Amniotic stem cell (primary cell): ENCODE measurements at places on chromosomes 3 and 15.
A peak's percentile ranks its signal among the peaks of the same experiment; 100 is the strongest.

DNA sequence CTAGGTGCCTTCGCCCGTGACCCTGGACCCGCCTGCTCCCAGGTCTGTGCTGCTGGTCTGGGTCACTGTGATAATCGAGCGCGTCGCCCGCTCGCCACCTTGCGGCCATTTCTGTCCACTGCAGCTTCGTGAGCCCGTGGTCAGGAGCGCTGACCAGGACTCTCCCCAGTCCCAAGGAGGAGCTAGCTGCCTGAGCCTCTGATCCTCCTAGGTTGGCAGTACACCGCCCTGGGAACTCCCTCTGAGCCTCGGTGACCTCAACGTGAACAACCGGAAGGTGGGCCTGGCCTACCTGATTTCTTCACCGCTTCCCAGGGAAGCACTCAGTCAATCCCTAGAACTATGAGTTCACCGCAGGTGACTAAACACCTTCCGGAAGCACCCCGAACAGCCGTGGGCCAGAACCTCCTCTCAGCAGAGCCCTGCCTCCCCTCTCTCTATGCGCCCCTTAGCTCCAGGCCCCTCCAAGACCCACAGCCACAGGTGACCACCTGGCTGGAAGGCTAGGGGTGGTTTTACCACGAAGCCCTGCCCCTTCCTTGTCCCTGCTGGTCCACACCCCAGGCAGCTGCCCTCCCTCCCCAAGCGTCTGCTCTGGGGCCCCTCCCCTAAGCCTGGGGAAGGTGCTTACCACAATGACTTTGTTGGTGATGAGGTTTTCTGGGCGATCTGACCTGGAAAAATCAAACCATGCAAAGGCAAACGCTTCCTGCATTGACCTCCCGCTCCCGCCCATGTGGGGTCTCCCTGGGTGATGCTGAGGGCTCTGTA, 9.7 kb downstream of the PLA2G4D start:
- peak; percentile 29 for DNase-seq

- DNase-seq: no peak
These were observed 38.3 kb downstream of the SCAPER start for GRCh38 chr15:76866716-76867321.

DNA sequence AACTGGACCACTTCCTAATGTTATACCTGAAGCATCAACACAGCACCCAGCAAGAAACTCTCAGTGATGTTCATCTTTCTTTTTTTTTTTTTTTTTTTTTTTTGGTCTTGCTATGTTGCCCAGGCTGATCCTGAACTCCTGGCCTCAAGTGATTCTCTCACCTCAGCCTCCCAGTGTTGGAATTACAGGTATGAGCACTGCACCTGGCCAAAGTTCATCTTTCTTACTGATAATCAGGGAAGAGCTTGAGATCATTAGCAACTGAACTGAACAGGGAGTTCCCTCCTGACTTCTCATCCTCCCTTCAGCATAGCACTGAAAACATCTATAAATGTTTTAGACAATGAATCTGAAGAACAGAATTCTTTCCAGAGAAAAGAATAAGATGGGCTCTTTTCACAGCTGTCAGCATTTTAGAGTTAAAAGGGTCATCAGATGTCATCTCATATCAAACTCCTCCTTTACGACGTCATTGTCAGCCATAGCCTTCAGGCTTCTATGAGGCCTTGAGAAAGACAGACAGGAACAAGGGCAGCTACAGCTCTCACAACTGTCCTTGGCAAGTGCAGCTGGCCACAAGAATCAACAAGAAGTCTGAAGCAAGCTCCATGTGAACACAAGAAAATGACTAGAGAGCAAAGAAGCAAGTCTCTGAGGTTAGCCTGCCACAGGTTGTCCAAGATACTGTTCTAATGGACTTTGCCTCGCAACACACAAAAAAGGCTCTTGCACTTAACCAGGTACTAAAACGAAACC, 33.8 kb downstream of the SCAP start:
- no peak for DNase-seq

DNA sequence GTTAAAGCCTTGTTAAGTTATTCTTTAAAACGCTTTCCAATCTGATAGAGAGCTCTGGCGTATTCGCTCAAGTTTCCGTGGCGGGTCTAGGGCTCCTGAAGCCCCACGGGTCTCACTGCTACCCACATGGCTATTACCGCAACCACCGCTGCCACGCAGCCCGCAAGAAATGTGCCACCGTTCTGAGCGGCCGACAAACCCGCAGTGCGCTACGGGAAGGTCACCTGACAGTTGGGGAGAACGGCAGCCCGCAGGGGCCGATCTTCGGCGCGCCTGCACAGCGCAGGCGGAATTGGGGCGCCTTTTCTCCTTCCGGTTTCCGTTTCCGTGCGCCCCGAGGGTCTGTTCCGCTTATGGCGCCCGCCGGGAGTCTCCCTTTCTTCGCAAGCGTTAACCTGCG, 76.6 kb upstream of the SNRPN start:
- no peak for DNase-seq

- no peak for DNase-seq
These were observed 604 bp downstream of the ISL2 start for GRCh38 chr15:76337059-76337695.

DNA sequence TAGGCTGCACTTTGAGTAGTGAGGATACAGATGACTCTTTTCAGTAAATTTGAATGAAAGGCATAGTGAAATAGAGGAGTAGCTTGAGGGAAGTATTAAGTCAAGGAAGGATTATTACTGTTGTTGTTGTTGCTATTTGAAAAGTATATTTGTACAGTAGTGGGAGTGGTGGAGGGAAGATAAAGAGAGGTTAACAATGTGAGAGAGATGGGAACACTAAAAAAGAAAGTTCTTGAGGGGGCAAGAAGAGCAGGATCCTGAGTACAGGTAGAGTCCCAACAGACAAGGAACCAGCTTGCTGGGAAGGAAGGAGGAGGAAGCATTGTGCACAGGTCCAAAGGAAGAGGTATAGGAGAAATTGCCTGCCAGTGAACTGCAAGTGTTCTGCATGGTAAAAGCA, 75.6 kb upstream of the GOLGA8B start:
- DNase-seq: no peak

- DNase-seq: no peak
These were observed 1045.0 kb downstream of the NTRK3 start for GRCh38 chr15:87211547-87211946.

DNA sequence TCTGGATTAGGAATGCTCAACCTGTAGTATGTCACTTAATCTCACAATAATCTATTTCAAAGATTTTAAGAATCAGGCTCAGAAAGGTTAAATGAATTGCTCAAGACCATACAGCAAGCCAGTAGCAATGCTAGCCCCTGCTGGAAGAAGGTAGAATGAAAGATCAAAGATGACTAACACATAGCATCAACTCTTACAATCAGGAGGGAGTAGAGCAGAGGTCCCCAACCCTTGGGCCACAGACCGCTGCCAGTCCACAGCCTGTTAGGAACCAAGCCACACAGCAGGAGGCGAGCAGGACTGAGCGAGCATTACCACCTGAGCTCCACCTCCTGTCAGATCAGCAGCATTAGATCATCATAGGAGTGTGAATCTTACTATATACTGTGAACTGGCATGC, 15.5 kb upstream of the GATM start:
- DNase-seq: no peak

DNA sequence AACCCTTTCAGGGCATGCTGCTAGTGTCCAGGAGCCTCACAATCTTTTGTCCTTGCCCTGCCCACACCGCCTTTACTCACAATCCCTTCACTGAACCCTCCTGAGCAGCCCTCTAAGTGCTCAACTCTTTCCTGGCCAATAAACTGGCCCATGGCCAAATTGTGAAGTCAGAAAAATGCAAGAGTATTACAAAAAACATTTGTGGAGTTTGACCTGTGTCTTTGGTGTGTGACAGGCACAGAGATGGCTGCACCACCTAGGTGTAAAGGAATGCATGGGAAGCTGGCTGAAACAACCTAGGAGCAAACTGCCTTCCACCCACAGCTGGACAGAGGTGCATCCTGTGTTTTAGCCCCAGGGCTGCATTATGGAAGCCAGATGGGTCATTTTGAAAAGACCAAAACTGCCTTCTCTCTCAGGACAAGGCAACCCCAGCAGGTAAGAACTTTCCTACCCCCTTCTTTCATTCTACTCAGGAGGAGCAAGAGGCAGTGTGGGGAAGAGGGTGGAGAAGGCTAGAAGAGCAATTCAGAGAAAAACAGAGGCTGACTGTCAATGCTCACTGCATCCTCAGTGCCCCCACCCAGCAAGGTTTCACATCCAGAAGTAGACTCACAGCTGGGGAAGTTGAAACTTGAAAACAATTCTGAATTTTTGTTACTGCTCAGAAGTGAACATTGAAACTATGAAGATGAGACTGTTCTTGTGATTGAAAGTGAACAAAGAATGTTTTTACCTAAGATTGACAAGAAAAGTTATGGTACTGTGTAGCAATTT, 78.6 kb downstream of the TRIM42 start:
- DNase-seq: no peak

GRCh38 chr15:78127882-78128281, 3.4 kb downstream of the CIB2 start:
- no peak for DNase-seq

DNA sequence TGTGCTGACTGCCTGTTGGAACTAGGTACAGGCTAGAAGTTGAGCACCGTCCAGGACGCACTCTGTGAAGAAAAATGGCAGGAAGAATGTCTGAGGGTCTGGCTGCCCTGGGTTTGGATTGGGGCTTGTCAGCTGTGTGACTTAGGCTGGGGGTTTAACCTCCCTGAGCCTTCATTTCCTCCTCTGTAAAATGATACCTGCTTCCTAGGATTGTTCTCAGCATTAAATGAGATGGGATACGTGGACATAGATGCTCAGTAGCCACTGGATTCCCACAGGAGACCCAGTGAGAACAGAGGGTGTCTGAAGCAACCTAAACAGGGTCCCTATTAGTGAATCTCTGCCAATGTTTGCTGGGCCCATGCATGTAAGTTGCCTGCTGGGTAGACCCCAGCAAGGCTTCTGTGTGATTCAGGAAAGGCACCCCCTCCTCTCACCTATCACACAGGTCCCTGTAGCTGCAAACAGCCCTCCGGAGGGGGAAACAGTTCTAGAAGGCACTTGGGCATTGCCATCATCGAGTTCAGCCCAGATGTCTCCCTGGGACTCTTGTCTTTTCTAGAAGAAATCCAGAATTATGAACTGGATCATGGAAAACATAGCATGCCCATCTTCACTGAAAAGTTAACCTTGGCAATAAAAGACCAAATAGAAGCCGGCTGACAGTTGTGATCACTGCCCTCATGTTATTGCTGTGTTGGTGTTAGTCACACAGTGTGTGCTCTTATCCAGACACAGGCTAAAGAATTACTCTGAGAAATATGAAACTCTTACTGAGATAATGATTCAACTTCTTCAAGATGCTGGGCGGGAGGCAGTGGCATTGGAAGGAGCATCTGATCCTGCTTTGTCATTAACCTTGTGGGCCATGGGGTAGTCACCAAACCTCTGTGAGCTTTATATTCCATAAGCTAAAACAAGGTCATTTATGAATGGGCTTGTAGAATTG, 64.5 kb downstream of the SMAD6 start:
- no peak for DNase-seq

GRCh38 chr3:73658227-73658626, 33.5 kb upstream of the PDZRN3 start:
- no peak for DNase-seq

- no peak for DNase-seq
These were observed 152.7 kb upstream of the NECTIN3 start for GRCh38 chr3:110918963-110919362.

GRCh38 chr15:52463638-52464037, 65.0 kb downstream of the MYO5A start:
- no peak for DNase-seq

DNA sequence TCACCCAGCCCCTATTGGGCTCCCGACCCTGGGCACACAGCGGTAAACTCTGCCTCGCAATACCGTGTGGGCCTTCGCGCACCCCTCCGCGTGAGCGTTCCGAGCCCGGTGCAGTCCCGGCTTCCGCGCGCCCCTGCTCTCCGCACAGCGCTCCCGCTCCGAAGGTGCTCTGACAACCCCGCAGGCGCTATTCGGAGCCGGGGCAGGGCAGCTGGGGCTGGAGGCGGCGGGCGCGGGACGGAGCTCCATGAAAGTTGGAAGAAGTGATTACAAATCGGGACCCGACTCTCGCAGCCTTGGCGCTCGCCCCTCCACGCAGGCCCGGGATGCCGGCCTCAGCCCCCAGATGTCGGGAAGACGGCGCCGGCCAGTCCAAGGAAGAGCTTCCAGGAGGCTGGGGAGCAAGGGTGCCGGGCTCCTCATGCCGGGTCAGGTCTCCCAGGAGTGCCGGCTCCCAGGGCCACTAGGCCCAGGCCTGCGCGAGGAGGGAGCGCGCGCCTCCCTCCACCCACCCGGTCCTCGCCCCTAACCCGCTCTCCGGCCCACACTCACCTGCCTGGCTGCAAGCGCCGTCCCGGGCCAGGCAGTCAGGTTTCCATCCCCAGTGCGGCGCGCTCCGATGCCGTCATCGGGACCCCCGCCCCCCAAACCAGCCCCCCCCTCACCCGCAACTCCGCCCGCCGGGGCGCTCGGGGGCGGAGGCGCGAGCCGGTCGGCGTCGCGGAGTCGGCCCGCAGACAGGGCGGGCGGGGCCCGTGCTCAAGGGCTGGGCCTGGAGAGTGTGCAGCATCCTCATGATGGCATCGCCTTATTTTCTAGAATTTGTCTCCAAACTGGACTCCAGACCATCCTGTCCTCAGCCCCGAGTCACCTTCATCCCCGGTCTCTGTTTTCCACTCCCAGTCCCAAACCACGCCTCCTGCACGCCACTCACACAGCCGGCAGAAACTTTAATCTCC, at the start of gene KIF7:
Gene KIF7, minus strand, starts transcription at position 621 of the 959 bp plus-strand sequence. CDS start 2,537 bp downstream, outside the sequence.
- DNase-seq: no peak

DNA sequence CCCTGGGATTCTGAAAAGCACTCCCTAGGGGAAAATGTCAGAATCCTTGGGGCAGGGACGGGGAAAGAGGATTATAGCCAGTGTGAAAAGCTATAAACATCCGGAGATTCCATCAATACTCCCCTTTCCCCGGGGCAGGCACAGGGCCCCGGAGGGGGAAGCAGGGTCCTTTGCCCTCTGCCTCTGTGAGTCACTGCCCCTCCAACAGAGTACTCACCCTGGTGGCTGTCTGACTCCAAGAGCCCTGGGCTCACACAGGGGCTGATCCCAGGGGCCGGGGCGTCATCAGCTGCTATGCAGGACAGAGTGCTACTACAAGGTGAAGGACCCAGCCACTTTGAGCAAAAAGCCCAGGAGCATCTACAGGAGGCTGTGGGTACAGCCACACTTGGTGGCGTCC, 133.0 kb upstream of the PRR20G start:
- no peak for DNase-seq
